H7 (cell line): ENCODE measurements at places on chromosomes 16 and 17. TPM values are rescaled to one million over a fixed set of nuclear protein-coding genes. Genes with fewer than 3 reads are reported as not detected.

Gene VMO1
- not detected in 2 replicates for total RNA-seq

Gene ZNF778
- 10.1 and 12.3 TPM in 2 replicates for total RNA-seq

Gene PHOSPHO1
- total RNA-seq = 0.69 and 0.78 TPM in 2 replicates

Gene ATP2C2
- total RNA-seq = 0.24 and 0.37 TPM in 2 replicates

Gene SLC2A4
- 3.8 and 6.6 TPM in 2 replicates for total RNA-seq

Gene PRSS22
- 0.80 and 0.85 TPM in 2 replicates for total RNA-seq

Gene KRT12
- not detected in 2 replicates for total RNA-seq

Gene RAMP2
- total RNA-seq = 10.8 and 13.5 TPM in 2 replicates

Gene NPTX1
- 1.6 and 4.2 TPM in 2 replicates for total RNA-seq

Gene SMPD3
- 0.42 and 1.8 TPM in 2 replicates for total RNA-seq

Gene PPY
- total RNA-seq = not detected in 2 replicates
